Pancreas (tissue), 10 donors: ENCODE measurements at places on chromosomes 5 and 9. TPM values are rescaled to one million over a fixed set of nuclear protein-coding genes. Genes with fewer than 3 reads are reported as not detected.

The ECM2 gene
- total RNA-seq = 3.2 TPM

The ORM2 gene
- not detected for total RNA-seq

DNA sequence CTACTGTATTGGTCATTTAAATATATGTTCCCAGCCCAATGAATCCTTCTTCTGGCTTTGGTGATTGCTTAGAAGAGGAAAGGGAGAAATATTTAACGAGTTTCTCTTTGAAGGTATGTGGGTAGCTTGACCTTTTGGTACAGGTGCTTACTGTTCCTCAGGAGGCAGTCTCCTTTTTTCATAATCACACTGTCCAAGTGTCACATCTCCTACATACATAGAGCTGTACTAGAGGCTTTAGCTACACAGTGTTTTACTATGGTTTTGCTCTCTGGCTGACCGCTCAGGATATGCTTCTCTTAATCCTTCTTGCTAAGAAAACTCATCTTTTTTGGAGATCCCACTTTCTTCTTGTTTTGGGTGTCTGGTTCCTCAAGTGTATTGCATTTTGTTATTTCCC is 6.9 kb downstream of the ERBIN start:
- H3K36me3 ChIP-seq = no peaks in the 10 kb centered on the region
- H3K4me1 ChIP-seq = peaks cover 33% of the 10 kb centered on the region
- H3K4me3 ChIP-seq = no peak overlapping the region
- H3K27me3 ChIP-seq = no peaks in the 10 kb centered on the region
- no peak for DNase-seq

GRCh38 chr9:30478684-30479083 is 1905.8 kb upstream of the ACO1 start:
- H3K4me3 ChIP-seq = no peak overlapping the region
- H3K36me3 ChIP-seq = no peaks in the 10 kb centered on the region
- no peak for DNase-seq
- H3K27ac ChIP-seq = no peak overlapping the region
- no peaks in the 10 kb centered on the region for H3K27me3 ChIP-seq
- H3K4me1 ChIP-seq = no peaks in the 10 kb centered on the region

- no peaks in the 10 kb centered on the region for H3K36me3 ChIP-seq
- no peak overlapping the region for H3K27ac ChIP-seq
- H3K4me1 ChIP-seq = no peaks in the 10 kb centered on the region
- H3K27me3 ChIP-seq = no peaks in the 10 kb centered on the region
- no peak overlapping the region for H3K4me3 ChIP-seq
Measured at GRCh38 chr9:2919347-2919746, 75.5 kb upstream of the PUM3 start.

DNA sequence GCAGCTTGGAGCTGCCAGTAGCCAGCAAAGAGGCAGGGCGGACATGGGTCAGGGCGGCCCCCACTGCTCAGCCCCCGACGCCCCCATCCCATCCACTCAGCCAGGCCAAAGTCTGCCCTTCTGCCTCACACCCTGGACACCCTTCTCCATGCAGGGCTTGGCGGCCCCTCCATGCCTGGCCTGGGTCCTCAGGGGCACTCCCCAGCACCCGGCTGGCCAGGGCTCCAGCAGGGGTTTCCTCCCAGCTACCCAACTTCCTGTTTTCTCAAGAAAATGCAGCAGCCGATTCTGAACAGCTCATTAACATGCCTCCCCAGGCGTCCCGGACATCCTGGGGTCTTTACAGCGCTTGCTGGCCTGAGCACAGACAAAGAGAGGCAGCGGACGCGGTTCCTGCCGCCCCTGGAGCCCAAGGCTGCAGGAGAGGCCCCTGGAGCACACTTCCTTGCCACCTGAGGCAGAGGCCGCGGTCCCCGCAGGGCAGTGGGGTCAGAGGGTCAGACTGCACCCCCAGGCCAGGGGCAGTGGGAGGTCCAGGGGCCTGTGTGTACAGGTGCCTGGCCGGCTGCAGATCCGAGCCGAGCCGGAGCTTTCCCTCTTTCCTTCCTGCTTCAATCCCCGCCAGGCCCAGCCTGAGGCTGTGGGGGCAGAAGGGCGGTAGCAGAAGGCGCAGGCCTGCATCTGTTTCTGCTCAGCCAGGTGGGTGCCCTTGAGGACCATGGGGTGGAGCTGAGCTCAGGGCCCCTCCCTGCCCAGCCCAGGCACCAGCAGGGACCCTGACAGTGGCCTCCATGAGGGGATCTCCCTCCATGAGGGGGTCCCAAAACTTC is 18.7 kb upstream of the NRARP start:
- peaks cover 5% of the 10 kb centered on the region for H3K4me1 ChIP-seq
- no peaks in the 10 kb centered on the region for H3K36me3 ChIP-seq
- H3K27ac ChIP-seq = no peak overlapping the region
- no peak overlapping the region for H3K4me3 ChIP-seq
- H3K27me3 ChIP-seq = no peaks in the 10 kb centered on the region

GRCh38 chr5:98497418-98497817 is 276.0 kb upstream of the RGMB start:
- H3K27ac ChIP-seq = no peak overlapping the region
- no peaks in the 10 kb centered on the region for H3K27me3 ChIP-seq
- H3K36me3 ChIP-seq = no peaks in the 10 kb centered on the region
- DNase-seq = no peak
- H3K4me1 ChIP-seq = no peaks in the 10 kb centered on the region
- H3K4me3 ChIP-seq = no peak overlapping the region

DNA sequence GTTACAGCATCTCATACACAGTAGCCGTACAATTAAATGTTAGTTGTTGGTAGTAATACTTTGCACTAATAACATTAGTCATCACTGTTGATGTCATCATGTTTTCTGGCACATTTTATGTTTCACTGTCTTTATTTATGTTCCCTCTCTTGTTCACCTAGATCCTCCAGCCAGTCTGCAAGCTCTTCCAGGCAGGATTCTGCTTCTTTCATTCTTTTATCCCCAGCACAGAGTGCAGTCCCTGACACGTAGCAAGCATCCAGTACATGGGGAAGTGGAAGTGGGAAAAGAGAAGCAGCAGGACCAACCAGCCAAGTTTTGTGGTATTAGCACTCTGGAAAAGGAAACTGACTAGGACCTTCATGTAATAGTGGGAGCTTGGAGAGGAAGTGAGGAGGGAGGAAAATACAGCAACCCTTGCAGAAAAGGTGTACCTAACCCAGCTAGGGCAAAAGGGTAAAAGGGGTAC is 89.7 kb upstream of the SLC44A1 start:
- H3K27ac ChIP-seq = no peak overlapping the region
- DNase-seq = no peak
- H3K4me1 ChIP-seq = no peaks in the 10 kb centered on the region
- H3K27me3 ChIP-seq = no peaks in the 10 kb centered on the region

- no peaks in the 10 kb centered on the region for H3K4me1 ChIP-seq
- H3K27me3 ChIP-seq = no peaks in the 10 kb centered on the region
- H3K4me3 ChIP-seq = no peak overlapping the region
Measured at GRCh38 chr9:104844710-104845109, 80.8 kb downstream of the NIPSNAP3B start.
